Tibial nerve (tissue), 4 donors: ENCODE measurements at places on chromosomes 6 and 20.

GRCh38 chr20:43723735-43724134 lies 3.1 kb downstream of the GTSF1L start:
- no peak for DNase-seq

DNA sequence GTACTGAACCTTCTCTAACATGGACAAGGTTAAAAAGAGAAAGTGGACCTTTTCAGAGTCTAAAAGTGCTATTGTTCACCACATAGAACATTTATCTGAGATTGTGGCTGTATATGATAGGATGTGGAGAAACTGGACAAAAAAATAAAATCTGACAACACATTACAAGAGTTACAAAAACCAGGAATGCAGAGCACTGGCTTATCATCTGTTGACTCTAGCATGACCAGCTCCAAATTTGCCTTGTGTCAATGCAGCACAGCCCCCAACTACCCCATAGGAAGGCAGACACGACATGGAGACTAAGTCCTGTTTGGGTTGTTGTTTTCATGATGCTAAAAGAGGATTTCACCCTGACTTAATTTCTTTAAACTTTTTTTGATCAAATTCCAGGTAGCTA lies 436.9 kb upstream of the MARCKS start:
- DNase-seq = no peak

GRCh38 chr6:157076451-157076822 lies 246.9 kb downstream of the TMEM242 start:
- DNase-seq = no peak

DNA sequence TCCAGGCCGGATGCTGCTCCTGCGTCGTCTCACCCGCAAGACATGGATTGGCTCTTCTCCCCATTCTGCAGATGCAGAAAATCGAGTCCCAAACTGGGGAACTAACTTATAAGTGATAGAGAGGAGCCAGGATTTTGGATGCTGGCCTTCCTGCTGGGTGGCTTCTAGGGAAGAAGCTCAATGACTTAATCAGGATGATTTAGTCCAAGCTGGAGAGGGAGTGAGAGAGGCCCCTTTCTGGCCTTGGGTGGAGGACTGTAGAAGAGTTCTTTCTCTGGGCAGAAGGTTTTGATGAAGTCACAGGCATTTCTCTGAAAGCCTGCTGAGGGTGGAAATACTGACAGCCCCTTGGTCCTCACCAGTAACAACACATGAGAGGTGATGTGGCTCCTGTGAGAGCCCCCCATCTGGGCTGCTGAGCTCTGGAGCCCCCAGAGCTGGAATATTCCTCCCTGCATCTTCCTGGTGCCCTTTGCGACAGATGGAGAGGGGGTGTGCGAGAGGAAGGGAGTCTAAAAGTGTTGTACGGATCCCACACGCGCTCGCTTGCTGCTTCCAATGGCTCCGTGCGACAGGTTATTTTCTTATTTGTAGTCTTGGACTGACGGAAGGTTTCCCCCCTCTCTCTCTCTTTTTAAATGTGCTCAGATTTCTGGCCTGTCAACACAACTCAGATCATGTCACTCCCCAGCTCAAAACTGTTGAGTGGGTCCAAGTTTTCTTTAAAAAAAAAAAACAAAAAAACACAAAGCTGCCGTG lies 3.5 kb downstream of the SIRPA start:
- no peak for DNase-seq
